ENCODE measurements at places on chromosomes 6 and 20.

DNA sequence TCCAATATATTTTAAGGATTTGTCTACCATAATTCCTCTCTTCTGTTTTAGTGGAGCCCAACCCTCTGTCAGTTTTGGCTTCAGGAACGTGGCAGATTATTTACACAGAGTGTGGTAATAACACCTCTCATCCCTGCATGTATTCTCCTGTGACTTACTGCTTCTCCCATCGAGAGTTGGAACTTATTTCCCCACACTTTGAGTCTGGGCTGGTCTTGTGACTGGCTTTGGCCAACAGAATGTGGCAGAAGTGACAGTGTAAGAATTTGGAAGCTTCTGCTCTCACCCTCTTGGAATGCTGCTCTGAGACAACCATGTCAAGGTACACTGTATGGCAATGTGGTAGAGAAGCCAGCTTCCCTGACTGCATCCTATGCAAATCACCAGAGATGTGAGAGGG is 407.7 kb downstream of the EPM2A start:
- no peak for DNase-seq

DNA sequence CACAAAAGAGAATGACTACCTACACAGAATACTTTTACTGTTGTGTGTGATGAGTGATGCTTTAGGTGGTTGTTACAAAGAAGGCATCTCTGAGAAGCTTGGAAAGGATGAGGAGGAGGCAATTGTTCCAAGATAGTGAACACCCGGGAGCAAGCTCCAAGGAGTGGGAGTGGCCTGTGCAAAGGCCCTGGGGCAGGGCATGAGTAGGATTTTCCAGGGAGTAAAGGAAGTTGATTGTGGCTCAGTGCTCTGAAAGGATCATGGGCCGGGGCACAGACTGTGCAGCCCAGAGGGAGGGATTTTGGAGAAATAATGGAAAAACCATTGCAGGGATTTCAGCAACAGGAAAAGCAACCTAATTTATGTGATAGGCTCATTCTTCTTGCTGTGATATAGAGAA is 264.3 kb downstream of the CDH26 start:
- no peak for DNase-seq

DNA sequence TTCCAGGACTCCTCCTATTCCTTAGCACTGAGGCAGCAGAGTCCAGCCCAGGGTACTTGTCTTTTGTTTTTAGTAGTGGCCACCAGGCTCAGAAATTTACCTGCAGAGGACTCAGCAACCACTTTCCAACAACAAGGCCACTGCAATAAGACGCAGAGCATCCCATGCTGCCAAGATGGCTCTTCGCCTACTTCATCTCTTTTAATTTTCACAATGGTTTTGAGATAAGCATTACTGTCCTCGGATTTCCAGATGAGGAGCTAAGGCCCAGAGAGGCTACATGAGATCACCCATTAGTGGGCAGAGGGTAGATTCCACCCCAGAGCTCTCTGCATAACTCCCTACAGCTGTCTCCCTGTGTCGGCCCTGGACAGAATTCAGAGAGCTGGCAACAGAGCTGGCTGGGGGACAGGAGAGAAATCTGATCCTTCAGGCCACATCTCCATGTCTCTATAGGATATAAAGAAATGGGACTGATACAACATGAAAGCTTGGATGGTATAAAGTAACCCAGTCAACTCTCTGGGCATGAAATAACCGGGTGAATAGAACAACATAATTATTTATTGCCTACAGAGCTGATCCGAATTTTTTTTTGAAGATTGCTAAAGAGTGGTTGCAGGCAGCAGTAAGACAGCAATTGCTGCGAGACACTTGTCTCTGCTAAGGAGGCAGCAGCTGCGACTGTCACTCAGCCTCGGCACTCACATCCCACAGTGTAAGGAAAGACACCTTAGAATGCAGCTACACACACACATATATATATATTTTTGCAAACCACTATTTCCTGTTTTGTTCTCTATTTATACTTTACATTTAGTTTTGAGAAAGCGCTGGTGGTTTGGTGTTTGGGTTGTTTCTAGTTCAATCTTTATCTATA is 37.2 kb downstream of the SCML4 start:
- DNase-seq: peak; percentile 57

GRCh38 chr20:1803061-1803931 is 91.9 kb upstream of the SIRPA start:
- no peak for DNase-seq

- no peak for DNase-seq
Observed at GRCh38 chr6:155962276-155962675, 506.6 kb upstream of the NOX3 start.

GRCh38 chr6:129498541-129498940 is 211.4 kb downstream of the ARHGAP18 start:
- DNase-seq: no peak

GRCh38 chr20:3072530-3073250 is 1.3 kb downstream of the OXT start:
- no peak for DNase-seq

GRCh38 chr20:41508335-41508734 is 109.8 kb downstream of the CHD6 start:
- DNase-seq: no peak

GRCh38 chr20:16027686-16028085 is 545.6 kb downstream of the KIF16B start:
- DNase-seq: no peak

DNA sequence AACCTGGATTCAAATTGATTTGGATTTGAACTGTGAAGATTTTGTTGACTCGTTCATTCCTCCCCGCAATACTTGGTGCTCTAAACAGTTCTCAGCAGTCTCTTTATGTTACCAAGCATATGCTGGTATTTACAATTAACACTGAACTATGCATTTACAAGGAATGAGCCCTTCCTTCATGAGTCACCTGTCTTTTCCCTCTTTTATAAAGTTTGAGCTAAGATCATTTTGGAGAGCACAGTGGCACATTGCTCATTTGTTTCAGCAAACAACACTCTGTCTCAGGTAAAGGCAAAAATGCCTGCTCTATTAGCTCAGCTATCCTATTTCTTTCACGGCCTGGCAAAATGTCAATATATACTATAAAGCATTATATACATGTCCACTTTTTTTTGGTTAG is 285.4 kb downstream of the PHACTR1 start:
- no peak for DNase-seq

DNA sequence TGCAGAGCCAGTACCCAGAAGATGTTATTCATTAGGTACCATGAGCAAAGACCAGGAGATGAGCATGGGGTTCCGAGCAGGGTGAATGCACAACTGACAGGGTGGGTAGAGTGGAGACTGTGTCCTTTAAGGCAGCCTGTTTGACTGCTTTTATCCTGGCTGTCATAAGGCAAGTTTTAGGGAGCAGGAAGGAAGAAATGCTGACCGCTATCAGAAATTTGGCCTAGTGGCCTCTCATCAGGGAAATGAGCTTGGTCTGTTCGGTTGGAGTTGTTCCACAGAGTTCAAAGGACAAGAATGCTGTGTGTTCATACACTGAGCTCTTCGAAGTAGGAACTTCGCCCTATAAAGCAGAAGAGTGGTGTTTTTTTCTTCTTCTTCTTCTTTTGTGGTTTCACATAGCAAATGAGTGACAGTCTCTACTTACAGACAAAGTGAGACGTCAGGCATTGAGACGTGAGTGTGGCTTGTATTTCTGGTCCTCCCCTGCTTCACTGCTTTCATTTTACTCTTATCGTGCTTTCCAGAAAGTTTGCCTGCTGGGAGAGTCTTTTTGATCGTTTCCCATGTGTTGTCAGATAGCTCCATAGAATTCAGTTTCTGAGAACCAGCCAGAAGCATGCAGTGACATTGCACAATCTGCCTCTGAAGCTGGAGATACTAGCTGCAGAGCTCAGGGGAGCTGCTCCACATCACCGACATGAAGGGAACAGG is at the start of gene CASS4:
TSS of gene CASS4 (plus strand) at position 502 of the 714 bp plus-strand sequence. CDS start at position 701, 199 bp downstream.
- DNase-seq: no peak

- DNase-seq: no peak
Observed at GRCh38 chr6:45415315-45415714, 37.6 kb upstream of the SUPT3H start.

GRCh38 chr6:3183066-3183465 is 25.7 kb upstream of the TUBB2A start:
- no peak for DNase-seq

- no peak for DNase-seq
Observed at GRCh38 chr6:163373240-163373639, 41.3 kb upstream of the QKI start.

- DNase-seq: no peak
Observed at GRCh38 chr6:100998111-100998510, 117.0 kb upstream of the ASCC3 start.

DNA sequence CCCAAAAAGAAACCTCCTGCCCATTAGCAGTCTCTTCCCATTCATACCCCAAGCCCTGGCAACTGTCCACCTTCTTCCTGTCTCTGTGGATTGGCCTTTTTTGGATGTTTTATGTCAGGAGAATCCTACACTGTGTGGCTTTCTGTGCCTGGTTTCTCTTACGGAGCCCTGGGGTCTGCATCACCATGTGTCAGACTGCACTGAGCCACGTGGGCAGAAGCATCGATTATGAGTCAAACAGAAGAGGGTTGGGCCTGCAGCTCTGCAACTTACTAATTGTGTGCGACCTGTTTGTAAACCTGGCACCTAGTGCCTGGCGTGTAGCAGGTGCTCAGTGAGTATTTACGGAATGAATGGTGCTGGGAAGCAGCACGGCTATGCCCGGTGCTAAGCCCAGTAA is 62.6 kb downstream of the IGF2R start:
- no peak for DNase-seq

All from T-helper 1 cell (primary cell).